Thyroid gland (tissue), 4 donors: ENCODE measurements at places on chromosomes 11 and 22.

- no peak overlapping the region for H3K4me3 ChIP-seq
- peak overlapping the region; percentile 73 for H3K27ac ChIP-seq
- H3K4me1 ChIP-seq = peaks cover 43% of the 10 kb centered on the region
- H3K36me3 ChIP-seq = no peaks in the 10 kb centered on the region
- H3K27me3 ChIP-seq = no peaks in the 10 kb centered on the region
Measured at GRCh38 chr11:62444835-62445234, 26.0 kb downstream of the SCGB1A1 start.

GRCh38 chr22:34814260-34815025, 251.5 kb upstream of the ISX start:
- no peaks in the 10 kb centered on the region for H3K27me3 ChIP-seq
- no peak overlapping the region for H3K27ac ChIP-seq
- H3K4me3 ChIP-seq = no peak overlapping the region
- H3K4me1 ChIP-seq = no peaks in the 10 kb centered on the region

DNA sequence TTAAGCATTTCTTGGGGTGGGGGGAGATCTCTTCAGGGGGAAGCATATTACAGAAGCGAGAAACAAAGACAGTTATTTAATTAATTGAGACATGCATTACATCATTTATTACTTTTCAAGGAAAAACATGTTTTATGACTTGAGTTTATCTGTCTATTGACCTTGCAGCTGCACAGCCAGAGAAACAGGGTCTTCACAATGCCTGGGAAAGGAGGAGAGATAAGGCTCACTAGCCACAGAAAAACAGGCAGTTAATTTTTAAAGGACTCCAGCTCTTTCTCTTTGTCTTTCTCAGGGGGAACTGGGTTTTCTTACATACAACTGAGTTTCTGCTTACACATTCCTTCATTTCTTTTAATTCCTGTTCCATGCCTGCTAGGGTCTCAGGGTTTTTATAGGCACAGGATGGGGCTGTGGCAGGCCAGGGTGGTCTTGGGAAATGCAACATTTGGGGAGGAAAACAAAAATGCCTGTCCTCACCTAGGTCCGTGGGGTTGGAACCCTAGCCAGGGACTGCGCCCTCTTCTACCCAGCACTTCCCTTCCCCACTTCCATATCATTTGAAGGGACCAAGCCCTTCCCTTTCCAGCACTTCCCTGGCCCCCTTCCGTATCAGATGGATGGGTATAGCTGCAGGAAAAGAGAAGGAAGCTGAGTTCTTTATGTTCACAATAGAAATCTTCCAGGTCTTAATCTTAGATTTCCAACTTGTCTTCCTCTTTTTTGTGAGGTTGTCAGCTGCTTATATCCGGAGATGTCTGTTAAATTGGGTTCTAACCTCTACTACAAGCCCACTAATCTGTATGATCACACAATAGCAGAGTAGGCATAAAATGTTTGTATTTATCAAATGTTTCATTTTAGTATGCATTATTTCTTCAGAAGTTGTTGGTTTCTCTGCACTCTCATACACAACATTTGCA, 38.3 kb downstream of the BIRC2 start:
- H3K27ac ChIP-seq = no peak overlapping the region
- H3K27me3 ChIP-seq = no peaks in the 10 kb centered on the region
- peaks cover 2% of the 10 kb centered on the region for H3K36me3 ChIP-seq
- no peaks in the 10 kb centered on the region for H3K4me1 ChIP-seq
- DNase-seq = no peak

DNA sequence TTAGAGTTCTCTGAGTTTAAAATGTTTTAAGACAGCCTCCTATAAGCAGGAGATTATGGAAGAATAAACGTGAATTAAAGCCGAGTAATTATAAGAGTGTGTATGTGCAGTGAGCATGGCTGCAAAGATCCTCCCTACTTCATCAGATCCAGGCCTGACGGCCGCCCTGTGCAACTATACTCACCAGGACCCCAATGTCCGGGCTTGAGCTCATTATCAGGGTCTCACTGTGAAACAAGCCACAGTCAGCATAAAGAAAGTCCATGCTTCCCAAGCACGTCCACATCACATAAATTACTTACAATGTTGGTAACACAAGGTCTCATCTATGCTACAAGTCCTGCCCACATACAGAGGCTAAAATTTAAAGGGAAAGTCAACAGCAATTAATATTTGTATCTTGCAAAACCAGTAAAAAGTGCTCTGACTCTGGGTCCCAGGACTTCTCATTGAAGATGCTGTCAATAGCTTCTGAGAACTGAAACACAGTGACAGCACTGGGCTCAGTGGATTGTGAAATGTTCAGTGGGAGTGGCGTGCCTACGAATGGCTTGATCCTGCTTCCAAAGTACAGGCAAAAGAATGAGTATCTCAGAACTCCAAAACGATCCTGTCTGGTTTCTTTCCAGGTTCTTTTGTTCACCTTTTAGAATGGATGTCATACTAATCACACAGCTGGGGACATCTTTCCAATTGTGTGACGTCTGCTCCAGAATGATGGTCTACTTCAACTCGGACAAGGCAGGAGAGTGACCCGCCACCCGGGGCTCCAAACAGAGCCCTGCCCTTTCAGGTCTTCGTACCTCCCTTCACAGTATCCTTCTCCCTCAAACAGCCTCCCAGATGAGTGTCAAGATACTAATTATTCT, 72.1 kb upstream of the ARFGAP3 start:
- H3K4me3 ChIP-seq = no peak overlapping the region
- no peaks in the 10 kb centered on the region for H3K27me3 ChIP-seq
- peak overlapping the region; percentile 43 for H3K27ac ChIP-seq
- H3K36me3 ChIP-seq = no peaks in the 10 kb centered on the region
- no peak for DNase-seq
- H3K4me1 ChIP-seq = peaks cover 64% of the 10 kb centered on the region

GRCh38 chr22:44492036-44492405, 6.0 kb downstream of the RTL6 start:
- H3K27ac ChIP-seq = no peak overlapping the region
- H3K4me3 ChIP-seq = no peak overlapping the region

DNA sequence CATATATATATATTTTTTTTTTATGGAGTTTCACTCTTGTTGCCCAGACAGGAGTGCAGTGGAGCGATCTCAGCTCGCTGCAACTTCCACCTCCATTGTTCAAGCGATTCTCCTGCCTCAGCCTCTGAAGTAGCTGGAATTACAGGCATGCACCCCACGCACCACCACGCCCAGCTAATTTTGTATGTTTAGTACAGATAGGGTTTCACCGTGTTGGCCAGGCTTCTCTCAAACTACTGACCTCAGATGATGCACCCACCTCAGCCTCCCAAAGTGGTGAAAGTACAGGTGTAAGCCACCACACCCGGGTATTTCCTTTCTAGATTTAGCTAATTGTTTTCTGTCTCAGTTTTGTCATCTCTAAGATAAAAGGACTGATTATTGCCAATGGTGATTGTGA, 821.1 kb downstream of the CNTN5 start:
- no peaks in the 10 kb centered on the region for H3K27me3 ChIP-seq
- DNase-seq = no peak
- no peak overlapping the region for H3K4me3 ChIP-seq
- no peaks in the 10 kb centered on the region for H3K36me3 ChIP-seq
- H3K4me1 ChIP-seq = no peaks in the 10 kb centered on the region
